ENCODE measurements at places on chromosomes 5 and 9. TPM values are rescaled to one million over a fixed set of nuclear protein-coding genes. Genes with fewer than 3 reads are reported as not detected.

The ZNF618 gene
- total RNA-seq = 0.75 TPM

The GNA14 gene
- not detected for total RNA-seq

The FAM78A gene
- 104 TPM for total RNA-seq

The STARD4 gene
- 47.0 TPM for total RNA-seq

The TAF11L13 gene
- not detected for total RNA-seq

The DND1 gene
- total RNA-seq = 3.4 TPM

The LRRC19 gene
- total RNA-seq = not detected

The PNPLA7 gene
- 7.0 TPM for total RNA-seq

The FCN2 gene
- total RNA-seq = not detected

The ICE1 gene
- total RNA-seq = 33.0 TPM

The C9orf152 gene
- total RNA-seq = not detected

The IFNK gene
- not detected for total RNA-seq

The JAKMIP2 gene
- total RNA-seq = 4.5 TPM

The CDH18 gene
- total RNA-seq = not detected

The PCDHGB3 gene
- total RNA-seq = 0.82 TPM

The PKN3 gene
- total RNA-seq = 7.4 TPM

The TLX3 gene
- total RNA-seq = not detected

The PKD2L2 gene
- not detected for total RNA-seq

The FYB1 gene
- 355 TPM for total RNA-seq

The ENTREP1 gene
- not detected for total RNA-seq
